Activated naive CD4-positive, alpha-beta T cell treated with anti-CD3 and anti-CD28 coated beads for 36 hours (primary cell): ENCODE measurements at places on chromosomes 7 and 10.

- peak overlapping the region; percentile 64 for H3K27ac ChIP-seq
- peak overlapping the region; percentile 81 for H3K4me3 ChIP-seq
- peak; percentile 80 for DNase-seq
- H3K27me3 ChIP-seq, result no peaks in the 10 kb centered on the region
- peaks cover 35% of the 10 kb centered on the region for H3K4me1 ChIP-seq
These were observed 29.7 kb downstream of the TRIM8 start for GRCh38 chr10:102673819-102674511.

DNA sequence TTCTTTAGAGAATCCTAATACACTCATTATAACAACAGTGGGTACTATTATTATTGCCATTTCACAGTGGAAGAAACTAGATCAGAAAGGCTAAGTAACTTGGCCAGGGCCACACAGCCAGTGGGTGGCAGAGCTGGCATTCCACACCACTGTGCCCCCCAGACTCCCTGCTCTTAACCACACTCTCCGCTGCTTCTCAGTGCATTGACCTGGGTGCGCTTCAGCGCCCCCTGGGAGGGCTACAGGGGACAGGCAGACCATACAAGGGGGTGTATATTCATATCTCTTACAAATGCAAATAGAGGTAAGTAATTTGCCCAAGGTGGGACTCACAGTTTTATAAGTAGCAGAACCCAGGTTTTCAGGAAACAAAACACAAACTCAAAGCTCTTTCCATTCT is 77.0 kb upstream of the NMT2 start:
- H3K36me3 ChIP-seq, result peaks cover 3% of the 10 kb centered on the region
- no peak overlapping the region for H3K27ac ChIP-seq
- no peak overlapping the region for H3K4me3 ChIP-seq
- DNase-seq, result peak; percentile 21

DNA sequence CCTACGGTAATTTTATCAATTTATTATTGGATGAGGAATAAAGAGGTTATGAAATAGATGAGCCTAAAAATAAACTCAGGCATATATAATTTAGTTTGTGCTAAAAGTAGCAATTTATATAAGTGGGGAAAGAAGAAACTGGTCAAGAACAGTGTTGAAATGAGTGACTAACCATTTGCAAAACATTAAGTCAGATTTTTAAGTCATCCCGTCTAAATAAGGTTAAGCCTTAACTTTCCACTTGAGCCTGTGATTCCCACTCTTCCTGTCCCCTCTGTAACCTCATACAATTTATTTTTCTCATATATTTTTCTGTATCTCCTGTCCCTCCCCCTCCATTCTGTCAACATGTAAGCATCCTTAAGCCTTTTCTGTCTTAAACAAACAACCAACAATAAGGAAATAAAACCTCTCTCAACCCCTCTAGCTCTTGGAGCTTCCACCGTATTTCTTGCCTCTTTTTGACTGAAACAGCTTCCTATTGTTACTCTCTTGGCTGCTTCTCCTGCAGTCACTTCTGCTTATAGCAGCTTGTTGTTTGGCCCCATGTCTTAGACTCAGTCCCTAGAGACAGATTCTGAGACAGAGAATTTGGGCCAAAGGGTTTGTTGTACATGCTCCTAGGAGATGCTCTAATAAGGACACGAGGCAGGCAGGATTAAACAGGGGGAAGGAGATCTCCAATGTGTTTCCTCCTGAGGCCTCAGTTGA is 109.7 kb downstream of the GNAI1 start:
- H3K27ac ChIP-seq, result no peak overlapping the region
- no peak for DNase-seq
- no peak overlapping the region for H3K4me3 ChIP-seq
- no peaks in the 10 kb centered on the region for H3K27me3 ChIP-seq

DNA sequence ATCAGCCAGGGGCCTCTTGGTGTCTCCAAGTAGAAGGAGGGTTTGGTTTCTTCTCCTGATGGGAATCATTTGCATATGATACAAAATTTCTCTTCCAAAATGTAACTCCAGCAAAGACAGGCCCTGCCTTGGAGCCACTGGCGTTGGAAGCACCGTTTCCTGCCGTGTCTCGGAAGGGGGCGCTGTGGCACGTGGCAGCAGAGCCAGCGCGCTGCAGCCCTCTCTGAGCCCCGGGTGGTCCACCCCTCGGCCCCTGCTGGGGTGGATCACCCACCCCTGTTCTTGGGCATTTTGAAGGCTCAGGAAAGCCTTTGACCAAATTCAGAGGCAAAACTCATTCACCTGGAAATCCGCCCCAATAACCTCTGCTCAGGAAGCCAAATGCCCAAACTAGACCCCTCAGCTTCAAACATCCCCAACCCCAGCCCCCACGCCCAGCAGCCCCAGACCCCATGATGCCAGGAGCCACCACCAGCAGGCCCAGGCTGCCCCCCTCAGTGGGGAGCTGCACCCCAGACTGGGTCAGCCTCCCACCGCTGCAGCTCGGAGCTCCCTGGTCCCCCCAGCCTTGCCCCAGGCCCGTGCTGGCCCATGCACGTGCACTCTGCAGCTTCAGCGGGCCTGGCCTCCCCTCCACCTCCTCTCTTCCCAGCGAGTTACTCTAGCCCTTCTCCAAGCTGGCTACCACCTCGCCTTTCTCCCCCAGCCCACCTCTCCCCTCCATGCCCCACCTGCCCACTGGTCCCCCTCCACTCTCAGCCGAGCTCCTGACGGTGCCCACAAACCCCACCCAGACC is 29.5 kb upstream of the ELFN1 start:
- H3K4me1 ChIP-seq, result no peaks in the 10 kb centered on the region
- H3K36me3 ChIP-seq, result no peaks in the 10 kb centered on the region
- H3K27me3 ChIP-seq, result peaks cover 2% of the 10 kb centered on the region
- no peak overlapping the region for H3K27ac ChIP-seq
- H3K4me3 ChIP-seq, result no peak overlapping the region
- DNase-seq, result no peak

DNA sequence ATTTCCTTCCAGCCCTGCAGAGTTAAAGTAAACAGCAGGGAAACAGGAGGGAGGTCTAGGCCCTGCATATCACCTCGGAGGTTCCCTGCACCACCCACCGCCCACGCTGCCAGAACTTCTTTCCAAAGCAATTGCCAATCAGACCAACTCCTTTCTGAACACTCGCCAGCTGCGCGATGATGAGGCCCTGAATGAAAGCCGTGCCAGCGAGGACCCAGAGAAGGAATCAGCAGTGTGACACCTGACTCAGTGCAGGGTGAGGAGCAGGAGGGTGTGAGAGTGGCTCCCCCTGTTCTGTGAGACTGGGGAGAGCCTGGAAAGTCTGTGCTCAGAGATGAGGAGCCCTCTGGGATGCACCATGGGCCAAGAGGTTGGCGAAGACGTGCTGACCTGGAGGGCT is 3.3 kb upstream of the TCERG1L start:
- peaks cover 5% of the 10 kb centered on the region for H3K4me1 ChIP-seq
- H3K27me3 ChIP-seq, result peaks cover 41% of the 10 kb centered on the region
- DNase-seq, result no peak
- H3K36me3 ChIP-seq, result no peaks in the 10 kb centered on the region
- no peak overlapping the region for H3K4me3 ChIP-seq

DNA sequence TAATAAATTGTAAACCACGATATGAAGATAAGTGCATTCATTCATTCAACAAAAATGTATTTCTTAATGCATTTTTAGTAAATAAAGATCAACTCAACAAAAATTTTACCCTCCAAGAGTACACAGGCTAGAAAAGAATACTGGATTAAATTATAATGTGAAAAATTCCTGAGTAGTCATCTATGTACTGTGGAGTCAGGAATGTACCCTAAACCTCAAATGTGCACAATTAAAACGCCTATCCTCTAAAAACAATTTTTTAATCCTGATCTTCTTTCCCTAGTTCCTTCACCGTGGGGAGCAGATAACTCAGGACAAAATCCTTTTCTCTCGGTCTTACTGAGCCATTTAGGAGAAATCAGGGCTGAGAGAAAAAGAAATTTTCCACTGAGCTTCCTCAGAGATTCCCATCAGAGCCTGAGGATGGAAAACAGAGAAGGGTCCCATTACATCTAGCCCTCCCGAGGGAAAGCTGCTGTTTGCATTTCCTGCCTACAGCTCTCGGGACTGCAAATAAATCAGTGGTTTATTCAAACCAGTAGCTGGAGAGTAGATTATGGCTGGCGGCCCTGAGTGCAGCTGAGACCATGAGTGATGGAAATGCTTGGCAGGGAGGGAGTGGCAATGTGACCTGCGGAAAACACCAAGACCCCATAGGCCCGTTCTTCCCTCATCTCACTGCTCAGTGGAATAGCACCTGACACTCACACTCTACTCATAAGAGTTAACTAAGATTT is 7.4 kb downstream of the TAS2R40 start:
- no peak overlapping the region for H3K27ac ChIP-seq
- no peaks in the 10 kb centered on the region for H3K4me1 ChIP-seq
- no peak overlapping the region for H3K4me3 ChIP-seq
- no peaks in the 10 kb centered on the region for H3K27me3 ChIP-seq

DNA sequence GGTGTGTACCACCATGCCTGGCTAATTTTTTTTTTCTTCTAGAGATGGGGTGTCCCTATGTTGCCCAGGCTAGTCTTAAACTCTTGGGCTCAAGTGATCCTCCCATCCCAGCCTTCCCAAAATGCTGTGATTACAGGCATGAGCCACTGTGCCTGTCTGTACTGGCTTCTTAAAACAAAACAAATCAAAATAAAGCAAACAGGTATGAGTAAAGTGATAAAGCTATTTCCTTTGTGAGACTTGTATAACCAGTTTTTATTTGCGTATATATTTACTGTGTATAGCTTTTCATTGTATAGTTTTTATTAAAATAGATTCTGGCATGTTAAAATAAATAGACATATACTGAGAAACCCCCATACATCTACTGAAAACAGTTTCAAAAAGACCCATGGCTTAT is 14.3 kb downstream of the LCOR start:
- no peaks in the 10 kb centered on the region for H3K27me3 ChIP-seq
- H3K4me3 ChIP-seq, result no peak overlapping the region
- peaks cover 56% of the 10 kb centered on the region for H3K4me1 ChIP-seq
- peaks cover 6% of the 10 kb centered on the region for H3K36me3 ChIP-seq
- no peak overlapping the region for H3K27ac ChIP-seq

- H3K4me1 ChIP-seq, result no peaks in the 10 kb centered on the region
- DNase-seq, result no peak
- no peak overlapping the region for H3K4me3 ChIP-seq
- H3K36me3 ChIP-seq, result no peaks in the 10 kb centered on the region
- H3K27me3 ChIP-seq, result peaks cover 3% of the 10 kb centered on the region
These were observed 46.0 kb downstream of the ASB4 start for GRCh38 chr7:95531605-95532219.

- DNase-seq, result peak; percentile 36
- peak overlapping the region; percentile 26 for H3K4me3 ChIP-seq
- H3K36me3 ChIP-seq, result peaks cover 26% of the 10 kb centered on the region
- peak overlapping the region; percentile 99 for H3K27ac ChIP-seq
These were observed 84.5 kb downstream of the RTKN2 start for GRCh38 chr10:62183857-62184795.

- H3K4me3 ChIP-seq, result no peak overlapping the region
- H3K36me3 ChIP-seq, result peaks cover 39% of the 10 kb centered on the region
- no peaks in the 10 kb centered on the region for H3K27me3 ChIP-seq
- no peak overlapping the region for H3K27ac ChIP-seq
- no peak for DNase-seq
These were observed 75.3 kb downstream of the NDUFB2 start for GRCh38 chr7:140771826-140772225.

DNA sequence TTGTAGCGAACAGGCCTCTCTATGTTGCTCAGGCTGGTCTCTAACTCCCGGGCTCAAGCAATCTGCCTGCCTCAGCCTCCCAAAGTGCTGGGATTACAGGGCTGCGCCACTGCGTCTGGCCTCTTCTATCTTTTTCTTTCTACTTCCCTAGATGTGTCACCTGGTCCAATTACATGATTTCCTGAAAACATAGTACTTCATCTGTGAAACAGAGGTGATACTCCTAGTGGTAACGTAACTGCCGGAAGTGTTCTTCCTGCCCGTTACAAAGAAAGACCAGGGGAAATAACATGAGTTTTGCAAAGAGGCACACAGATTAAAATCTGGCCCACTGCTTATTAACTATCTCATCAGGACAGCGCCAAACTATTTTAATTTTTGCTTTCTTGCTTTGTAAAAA is 18.4 kb upstream of the HGF start:
- no peak overlapping the region for H3K4me3 ChIP-seq
- no peaks in the 10 kb centered on the region for H3K36me3 ChIP-seq
- no peaks in the 10 kb centered on the region for H3K4me1 ChIP-seq
- H3K27me3 ChIP-seq, result no peaks in the 10 kb centered on the region
- DNase-seq, result no peak

- no peak for DNase-seq
- H3K36me3 ChIP-seq, result no peaks in the 10 kb centered on the region
- no peak overlapping the region for H3K4me3 ChIP-seq
- no peaks in the 10 kb centered on the region for H3K27me3 ChIP-seq
These were observed 96.8 kb upstream of the DGKB start for GRCh38 chr7:14999331-14999730.

- H3K36me3 ChIP-seq, result no peaks in the 10 kb centered on the region
- DNase-seq, result no peak
- H3K4me1 ChIP-seq, result peaks cover 9% of the 10 kb centered on the region
- H3K27me3 ChIP-seq, result no peaks in the 10 kb centered on the region
- no peak overlapping the region for H3K27ac ChIP-seq
These were observed 227.7 kb downstream of the CUX1 start for GRCh38 chr7:102044984-102045673.

DNA sequence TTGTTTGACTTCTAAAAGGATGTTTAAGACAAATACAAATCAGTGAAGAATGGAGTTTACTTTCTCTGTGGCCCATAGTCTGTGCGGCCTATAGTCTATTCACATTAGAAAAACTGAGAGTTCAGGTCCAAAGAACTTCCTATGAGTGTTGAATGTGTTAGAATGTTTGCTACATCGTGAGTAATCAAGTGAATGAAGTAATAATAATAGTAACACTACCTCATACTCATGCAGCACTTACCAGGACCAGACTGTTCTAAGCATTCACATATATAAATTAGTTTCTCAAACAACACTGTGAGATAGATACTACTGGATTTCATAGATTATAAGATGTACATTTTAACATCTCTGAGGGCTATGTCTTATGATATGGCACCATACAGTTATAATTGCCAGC is 70.4 kb downstream of the RALA start:
- peaks cover 34% of the 10 kb centered on the region for H3K36me3 ChIP-seq
- H3K27me3 ChIP-seq, result no peaks in the 10 kb centered on the region
- H3K4me1 ChIP-seq, result peaks cover 15% of the 10 kb centered on the region
- no peak overlapping the region for H3K27ac ChIP-seq

GRCh38 chr7:128236924-128237586 is 4.0 kb upstream of the LEP start:
- H3K4me1 ChIP-seq, result peaks cover 7% of the 10 kb centered on the region
- peaks cover 2% of the 10 kb centered on the region for H3K36me3 ChIP-seq
- peak; percentile 51 for DNase-seq
- no peak overlapping the region for H3K27ac ChIP-seq

DNA sequence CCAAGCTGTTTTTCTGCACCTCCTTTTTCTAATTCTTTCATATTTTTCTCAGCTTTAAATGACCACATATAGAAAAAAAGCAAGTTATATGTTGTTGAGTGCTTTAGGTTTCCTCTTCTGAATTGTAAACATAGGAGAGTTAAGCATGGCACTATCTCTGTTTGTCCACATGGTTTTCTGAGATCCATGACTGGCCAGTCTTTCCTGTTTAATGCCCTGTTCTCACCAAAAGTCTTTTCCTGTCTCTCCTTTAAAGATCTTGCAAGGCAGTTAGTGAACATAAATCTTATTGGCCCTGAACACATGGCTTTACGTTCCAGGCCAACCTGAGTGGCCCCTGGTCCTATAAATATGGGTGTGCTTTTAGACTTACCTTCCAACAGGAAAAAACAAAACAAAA is 19.4 kb downstream of the TRPV5 start:
- H3K27me3 ChIP-seq, result peaks cover 9% of the 10 kb centered on the region
- no peaks in the 10 kb centered on the region for H3K36me3 ChIP-seq
- H3K4me1 ChIP-seq, result no peaks in the 10 kb centered on the region
- no peak for DNase-seq
- no peak overlapping the region for H3K27ac ChIP-seq
